ENCODE measurements at places on chromosomes 1 and 21.

DNA sequence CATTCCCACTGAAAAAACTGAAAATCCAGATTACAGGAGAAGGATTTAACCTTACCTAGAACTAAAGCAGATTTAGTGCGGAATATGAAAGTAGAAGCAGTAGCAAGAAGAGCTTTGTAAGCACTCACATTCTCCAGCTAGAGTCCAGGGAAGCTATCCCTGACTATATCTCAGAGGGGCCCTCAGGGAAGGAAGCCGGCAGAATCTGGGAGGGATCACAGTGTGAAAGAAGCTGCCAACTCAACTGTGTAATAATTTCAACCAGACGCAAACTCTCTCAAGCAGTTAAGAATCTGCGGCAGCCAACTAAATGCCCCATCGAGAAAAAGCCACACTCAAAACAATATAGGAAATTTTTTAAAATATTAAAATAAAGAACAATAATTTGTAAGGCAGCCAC is 163.8 kb downstream of the EIF4G3 start:
- no peak for DNase-seq

DNA sequence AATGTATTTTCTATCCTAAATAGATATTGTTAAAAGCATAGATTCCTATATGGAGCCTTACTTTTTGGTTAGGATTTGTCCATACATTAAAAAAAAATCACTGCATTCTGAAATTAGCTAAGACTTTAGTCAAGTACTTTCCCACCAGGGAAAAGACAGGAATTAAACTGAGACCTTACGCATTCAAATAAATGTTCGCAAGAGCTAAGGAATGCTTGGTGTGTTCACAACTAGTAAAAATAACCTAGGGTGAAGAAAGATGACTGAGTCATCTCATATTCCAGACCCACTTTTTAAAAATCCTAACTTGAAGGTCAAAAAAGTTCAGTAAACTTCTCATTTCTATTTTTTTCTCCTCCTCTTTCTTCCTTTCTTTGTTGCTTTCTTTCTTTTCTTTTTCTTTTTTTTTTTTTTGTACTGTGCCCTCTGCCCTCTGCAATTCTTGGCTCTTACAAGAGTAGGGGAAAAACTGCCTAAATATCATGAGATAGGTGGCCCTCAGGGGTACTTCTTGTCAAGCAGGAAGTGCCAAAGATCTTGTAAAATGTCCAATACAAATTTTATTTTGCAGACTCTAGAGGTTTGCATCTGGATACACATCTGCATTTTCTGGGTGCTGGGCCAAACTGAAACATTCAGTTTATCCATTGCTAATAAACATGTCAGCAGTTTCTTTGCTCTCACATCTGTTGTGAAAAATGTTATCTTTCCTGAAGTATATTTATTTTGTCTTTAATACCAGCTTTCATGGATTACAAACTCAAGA is 121.4 kb upstream of the GORAB start:
- no peak for DNase-seq

DNA sequence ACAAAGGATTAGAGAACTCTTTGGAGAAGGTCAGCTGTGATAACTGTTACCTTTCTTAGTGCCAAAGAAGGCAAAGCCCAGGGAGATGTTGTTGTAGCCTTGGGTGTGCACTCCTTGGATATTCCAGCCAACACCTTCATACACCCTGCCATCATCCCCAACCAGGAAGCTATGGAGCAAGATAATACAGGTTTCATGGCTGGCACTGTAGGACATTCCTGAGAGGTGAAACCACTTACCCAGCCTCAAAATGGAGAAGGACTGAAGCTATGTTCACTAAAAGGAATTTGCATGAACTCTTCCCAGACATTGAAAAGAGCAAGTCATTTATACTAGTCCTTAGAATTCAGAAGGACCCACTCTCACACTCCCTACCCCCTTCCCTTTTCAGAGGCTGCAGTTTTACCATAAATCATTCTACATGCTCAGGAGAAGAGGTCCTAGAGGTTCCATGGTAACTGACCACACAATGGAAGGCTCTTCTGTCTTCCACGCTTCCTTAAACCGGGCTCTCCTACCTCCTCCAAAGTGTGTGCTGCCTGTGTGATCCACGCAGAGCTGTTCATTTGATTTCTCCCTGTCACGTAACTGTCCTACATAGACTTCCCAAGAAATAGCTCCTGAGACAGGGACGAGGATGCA is 5.5 kb downstream of the PGLYRP4 start:
- DNase-seq: no peak

DNA sequence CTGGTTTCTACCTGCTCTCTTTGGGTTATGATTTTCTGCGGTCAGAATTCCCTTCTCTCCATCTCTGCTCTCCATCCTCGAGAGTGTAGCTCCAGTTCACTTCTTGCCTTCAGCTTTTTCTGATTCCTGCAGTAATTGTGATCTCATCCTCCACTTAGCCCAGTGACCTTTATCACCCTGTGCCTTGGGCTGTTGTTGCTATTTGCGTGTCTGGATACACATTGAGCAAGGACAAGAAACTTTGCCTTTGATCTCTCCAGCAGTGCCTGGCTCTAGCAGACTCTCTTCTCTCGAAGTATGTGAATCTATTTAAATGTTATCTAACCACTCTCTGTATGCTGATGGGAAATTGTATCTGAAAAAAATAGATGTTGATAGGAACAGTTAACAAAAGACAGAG is 76.4 kb upstream of the MARK1 start:
- no peak for DNase-seq

GRCh38 chr1:192630521-192631287 is 5.2 kb upstream of the RGS13 start:
- DNase-seq: no peak

DNA sequence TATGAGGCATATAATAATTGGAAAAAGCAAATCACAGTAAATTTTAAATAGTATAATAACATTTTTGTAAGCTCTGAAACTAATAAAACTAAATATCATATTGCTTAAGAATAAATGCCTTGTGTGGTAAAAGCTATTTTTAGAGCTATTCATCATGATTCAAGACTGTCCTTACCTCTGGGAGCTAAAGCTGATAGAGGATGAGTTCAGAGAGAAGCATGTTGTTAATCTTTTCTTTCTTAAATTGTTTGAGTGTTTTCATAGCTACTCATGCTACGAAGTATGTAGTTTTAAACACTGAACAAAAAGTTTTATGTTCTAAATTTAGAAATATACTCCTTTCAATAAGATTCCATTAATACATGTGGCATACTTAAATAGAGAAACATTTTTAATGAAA is 30.5 kb downstream of the IFI16 start:
- no peak for DNase-seq

DNA sequence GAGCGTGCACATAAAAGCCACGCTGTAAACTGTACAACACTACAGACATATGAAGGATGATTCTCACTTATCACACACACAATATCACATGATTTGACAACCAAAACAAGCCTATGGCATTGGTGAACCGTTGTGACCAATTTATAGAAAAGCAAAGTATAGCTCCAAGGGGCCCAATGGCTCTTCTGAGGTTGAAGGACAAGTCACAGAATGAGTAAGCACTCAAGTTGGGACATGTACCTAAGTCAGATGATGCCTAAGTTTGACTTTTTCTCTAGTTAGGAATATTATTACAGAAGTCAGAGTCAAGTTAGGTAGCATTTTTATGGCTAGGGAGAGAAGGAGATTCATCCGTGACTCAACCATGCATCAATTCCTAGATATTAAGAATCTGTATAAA is 45.7 kb downstream of the PLPP3 start:
- DNase-seq: no peak

DNA sequence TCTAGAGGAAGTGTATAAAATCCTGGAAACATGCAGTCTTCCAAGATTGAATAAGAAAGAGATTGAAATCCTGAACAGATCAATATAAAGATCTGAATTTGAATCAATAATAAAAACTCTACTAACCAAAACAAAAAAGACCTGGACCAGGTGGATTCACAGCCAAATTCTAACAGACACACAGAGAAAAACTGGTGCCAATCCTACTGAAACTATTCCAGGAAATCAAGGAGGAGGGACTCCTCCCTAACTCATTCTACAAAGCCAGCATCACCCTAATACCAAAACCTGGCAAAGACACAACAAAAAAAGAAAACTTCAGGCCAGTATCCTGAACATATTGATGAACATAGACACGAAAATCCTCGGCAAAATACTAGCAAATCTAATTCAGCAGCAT is 58.3 kb downstream of the SYT14 start:
- DNase-seq: no peak

DNA sequence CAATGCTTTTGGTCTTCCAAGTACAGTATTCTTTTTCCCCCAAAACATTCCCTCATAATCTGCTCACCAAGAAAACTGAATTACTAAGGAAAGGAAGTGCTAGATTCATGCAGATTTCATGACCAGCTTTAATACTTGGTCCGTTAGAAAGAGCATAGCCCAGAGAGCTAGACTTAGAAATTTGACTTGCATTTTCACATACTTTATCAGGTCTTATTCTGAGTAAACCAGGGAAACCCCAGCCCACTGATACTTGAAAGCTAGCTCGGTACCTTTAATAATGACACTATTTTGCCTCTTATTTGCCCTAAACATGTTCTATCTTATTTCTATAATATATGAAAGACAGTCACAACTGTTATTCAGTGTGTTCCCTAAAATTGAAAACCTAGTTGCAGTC is 204.5 kb downstream of the TTLL7 start:
- DNase-seq: no peak

DNA sequence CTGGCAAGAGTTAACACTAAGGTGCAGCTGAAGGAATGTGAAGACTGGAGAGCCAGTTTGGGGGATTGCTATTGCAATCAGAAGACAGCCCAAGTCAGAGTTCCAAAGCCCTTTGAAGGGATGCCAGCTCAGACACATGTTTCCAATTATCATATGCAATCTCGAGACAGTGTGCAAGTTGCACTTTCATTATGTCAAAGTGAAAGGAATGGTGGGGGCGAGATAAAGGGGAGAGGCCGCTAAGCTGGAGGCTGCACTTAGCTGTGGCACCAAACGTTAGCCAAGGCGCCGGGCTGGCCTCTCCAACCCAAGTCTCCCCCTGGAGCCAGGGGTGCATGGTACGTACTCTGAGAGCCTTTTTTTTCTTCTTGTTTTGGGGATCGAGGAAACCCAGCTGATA is 58.0 kb downstream of the NGF start:
- no peak for DNase-seq

GRCh38 chr1:25757846-25758185 is 42.2 kb upstream of the SELENON start:
- no peak for DNase-seq

- DNase-seq: no peak
These were observed 39.9 kb downstream of the OLFML2B start for GRCh38 chr1:161983725-161984124.

- DNase-seq: no peak
These were observed 67.6 kb downstream of the MAB21L3 start for GRCh38 chr1:116178837-116179236.

DNA sequence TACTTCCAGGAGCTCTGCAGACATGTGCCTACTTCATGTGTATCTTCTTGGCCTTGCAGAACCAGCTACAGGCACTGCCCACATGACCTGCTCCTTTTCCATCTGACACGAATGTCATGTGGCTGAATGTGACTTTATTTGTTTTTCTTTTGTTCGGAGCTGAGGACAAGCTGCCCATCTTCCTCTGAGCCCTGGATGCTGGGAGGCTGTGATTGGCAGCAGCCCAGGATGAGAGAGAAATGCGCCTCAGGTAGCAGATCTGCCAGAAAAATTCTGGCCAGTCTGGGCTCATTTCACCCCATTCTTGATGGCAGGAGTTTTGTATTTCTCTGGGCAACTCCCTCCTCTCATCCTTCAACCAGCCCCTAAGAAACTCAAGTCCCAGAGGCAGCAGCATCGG is 372.0 kb downstream of the RPS6KC1 start:
- DNase-seq: no peak

GRCh38 chr1:197062692-197063091 is 4.4 kb downstream of the F13B start:
- no peak for DNase-seq

DNA sequence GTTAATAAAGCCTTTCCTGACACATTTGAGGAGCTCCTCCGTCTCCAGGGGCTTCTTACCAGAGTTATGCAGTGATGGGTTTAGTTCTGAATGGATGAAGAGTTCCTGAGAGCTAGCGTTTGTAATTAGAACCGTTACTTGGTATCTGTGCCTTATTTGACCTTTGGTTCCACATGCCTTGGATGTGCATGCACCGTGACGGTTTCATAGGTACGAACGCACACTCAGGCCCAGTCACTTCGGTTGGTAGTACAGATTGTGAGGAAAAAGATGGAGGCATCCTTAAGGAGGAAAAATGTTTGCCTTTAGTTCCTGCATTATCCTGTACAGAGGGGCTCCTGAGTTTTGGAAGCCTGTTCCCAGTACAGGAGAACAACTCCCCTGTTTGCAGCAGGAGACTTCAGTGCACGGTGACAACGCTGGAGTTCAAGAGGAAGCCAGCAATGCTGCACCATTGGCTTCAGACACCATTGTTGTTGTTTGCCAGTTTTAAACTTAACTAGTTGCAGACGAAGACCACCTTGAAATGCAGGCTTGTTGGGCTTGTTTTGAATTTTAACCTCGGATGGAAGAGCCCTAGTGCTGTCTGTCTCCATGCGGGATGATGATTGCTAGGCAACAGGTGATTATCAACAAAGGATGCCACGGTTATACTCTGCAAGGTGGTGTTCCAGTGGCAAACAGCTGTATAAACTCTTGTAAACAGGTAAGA is 8.2 kb downstream of the RBM15 start:
- DNase-seq: no peak

Measured in T-helper 2 cell (primary cell).